ENCODE measurements at places on chromosomes 16 and 17. TPM values are rescaled to one million over a fixed set of nuclear protein-coding genes. Genes with fewer than 3 reads are reported as not detected.

GRCh38 chr16:66717112-66717675 is 20.7 kb upstream of the CMTM4 start:
- peak; percentile 36 for DNase-seq

Gene HOXB1
- total RNA-seq, result not detected

Gene GDPD3
- 2.6 TPM for total RNA-seq

GRCh38 chr17:54736573-54736972 is 164.1 kb upstream of the TOM1L1 start:
- no peak for DNase-seq

DNA sequence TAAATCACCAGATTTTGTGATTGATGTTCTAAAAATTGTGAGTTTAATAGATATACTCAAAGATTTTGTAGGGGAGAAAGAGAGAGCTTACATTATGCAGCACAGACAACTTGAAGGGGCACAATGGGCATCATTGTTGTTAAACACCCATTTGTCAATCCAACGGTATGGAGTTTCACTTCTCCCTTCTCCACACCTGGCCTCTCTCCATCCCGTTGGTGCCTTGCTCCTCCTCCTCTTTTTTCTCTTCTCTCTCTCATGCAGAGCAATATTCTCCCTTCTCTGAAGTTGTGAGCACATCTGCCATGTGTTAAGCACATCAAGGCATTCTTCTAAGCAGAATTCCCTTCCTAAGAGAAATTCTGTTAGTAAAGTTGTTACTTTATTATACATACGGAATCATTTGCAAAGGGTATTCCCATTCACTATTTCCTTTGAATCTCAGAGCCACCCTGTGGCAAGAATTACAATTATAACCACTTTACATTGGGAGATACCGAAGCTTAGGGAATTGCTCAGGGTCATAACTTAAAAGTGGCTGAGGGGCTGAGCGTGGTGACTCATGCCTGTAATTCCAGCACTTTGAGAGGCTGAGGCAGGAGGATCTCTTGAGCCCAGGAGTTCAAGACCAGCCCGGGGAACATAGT is 40.5 kb upstream of the SKAP1 start:
- DNase-seq, result no peak

Gene SEZ6L2
- 0.82 TPM for total RNA-seq

- peak; percentile 67 for DNase-seq
These were observed 11.9 kb downstream of the EPN2 start for GRCh38 chr17:19248928-19249574.

GRCh38 chr16:59719121-59719520 is 985.0 kb upstream of the GOT2 start:
- DNase-seq, result no peak

Gene HOXB13
- not detected for total RNA-seq

Gene GLP2R
- 0.55 TPM for total RNA-seq

GRCh38 chr17:66555605-66556004 is 253.2 kb downstream of the PRKCA start:
- no peak for DNase-seq

GRCh38 chr16:73912281-73912680 is 384.3 kb upstream of the PSMD7 start:
- no peak for DNase-seq

Gene DPEP3
- total RNA-seq, result not detected

GRCh38 chr16:68860978-68861892 is 17.9 kb downstream of the TANGO6 start:
- no peak for DNase-seq

- no peak for DNase-seq
These were observed 267.1 kb upstream of the TNRC6C start for GRCh38 chr17:77691216-77692085.

GRCh38 chr16:67486805-67487204 is 3.5 kb upstream of the AGRP start:
- DNase-seq, result no peak
